ENCODE measurements at places on chromosomes 4 and X.
A peak's percentile ranks its signal among the peaks of the same experiment; 100 is the strongest.

DNA sequence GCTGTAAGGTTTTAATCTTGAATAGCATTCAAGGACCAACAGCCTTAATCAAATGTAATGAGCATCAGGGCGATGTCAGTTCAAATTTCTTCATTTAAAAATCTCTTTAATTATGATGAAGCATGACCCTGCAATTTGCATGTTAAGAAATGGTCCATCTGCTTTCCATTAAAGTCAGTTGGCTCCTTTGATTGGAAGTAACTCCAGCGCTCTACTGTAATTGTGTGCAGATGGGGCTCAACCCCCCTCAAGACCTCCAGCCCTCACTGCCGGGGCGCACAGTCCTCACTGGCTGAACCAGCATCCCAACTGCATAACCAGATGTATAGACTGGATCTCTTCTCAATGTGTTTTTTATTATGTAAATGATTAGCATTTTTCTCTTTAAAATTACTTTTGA lies 126.9 kb downstream of the VCX3B start:
- ATAC-seq: no peak

DNA sequence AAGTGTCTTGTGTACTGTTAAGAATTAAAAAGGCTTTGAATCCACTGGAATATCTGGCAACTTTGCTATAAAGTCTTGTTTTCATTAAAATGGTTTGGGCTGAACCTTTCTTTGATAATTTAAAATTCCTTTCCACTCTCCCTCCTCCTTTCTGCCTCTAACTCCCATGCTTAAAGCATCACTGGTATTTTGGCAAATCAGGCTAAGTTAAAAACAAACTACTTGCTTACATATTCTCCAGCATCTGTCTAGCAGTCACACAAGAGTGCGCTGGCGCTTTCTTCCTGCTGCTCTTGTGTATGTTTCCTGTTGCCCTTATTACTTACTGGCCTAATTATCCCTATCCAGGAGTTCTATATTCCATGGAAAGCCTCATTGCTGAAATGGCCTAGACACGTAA lies 136.6 kb downstream of the VEGFC start:
- ATAC-seq: no peak

- no peak for ATAC-seq
Measured at GRCh38 chrX:41824551-41824950, 98.8 kb downstream of the CASK start.

- ATAC-seq: no peak
Measured at GRCh38 chr4:145153181-145153903, 27.0 kb downstream of the OTUD4 start.

- no peak for ATAC-seq
Measured at GRCh38 chr4:7254736-7255487, 62.6 kb downstream of the SORCS2 start.

DNA sequence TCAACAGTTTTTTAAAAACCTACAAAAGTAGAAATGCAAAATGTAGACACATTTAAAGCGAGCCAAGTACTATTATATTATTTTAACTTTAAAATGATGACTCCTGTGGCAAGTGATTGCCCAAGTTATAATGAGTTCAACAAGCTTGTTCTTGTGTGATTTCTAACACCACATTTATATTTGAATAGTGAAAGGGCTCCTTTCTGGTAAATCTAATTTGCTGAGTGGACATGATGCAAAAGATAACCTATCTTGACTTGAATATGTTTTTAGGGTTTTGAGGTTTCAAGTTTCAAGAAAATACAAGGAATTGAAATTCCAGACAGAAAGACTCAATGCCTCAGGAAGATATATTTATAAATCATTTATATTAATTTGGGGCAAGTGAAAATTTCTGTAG lies 1.1 kb upstream of the EPGN start:
- ATAC-seq: no peak

- no peak for ATAC-seq
Measured at GRCh38 chrX:6024204-6024603, 204.5 kb downstream of the NLGN4X start.

DNA sequence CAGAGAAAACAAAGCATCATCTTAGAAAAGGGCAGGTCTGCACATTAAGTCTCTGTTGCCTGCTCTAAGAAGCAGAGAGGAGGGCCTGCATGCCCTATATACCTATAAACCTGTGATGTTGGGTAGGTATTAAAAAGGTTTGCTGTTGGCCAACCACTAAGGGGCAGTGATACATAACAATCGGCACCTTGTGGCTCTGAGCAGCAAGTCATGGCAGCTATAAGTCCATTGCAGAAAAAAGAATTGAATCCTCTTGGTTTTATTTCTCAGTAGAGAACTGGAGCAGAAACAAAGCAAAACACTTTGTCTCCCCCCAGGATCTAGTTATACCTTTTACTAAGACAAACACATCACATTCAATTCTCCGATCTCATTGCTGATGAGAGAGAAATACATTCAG lies 1364.4 kb downstream of the STIM2 start:
- ATAC-seq: no peak

DNA sequence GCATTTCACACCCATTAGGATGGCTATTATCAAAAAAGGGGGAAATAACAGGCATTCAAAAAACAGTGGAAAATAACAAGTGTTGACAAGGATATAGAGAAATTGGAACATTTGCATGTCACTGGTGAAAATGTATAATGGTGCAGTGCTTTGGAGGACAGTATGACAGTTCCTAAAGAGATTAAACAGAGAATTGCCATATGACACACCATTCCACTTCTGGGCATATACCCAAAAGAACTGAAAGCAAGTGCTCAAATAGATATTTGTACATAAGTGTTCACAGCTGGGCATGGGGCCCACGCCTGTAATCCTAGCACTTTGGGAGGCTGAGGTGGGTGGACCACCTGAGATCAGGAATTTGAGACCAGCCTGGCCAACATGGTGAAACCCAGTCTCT lies 348.1 kb downstream of the NR3C2 start:
- ATAC-seq: no peak

DNA sequence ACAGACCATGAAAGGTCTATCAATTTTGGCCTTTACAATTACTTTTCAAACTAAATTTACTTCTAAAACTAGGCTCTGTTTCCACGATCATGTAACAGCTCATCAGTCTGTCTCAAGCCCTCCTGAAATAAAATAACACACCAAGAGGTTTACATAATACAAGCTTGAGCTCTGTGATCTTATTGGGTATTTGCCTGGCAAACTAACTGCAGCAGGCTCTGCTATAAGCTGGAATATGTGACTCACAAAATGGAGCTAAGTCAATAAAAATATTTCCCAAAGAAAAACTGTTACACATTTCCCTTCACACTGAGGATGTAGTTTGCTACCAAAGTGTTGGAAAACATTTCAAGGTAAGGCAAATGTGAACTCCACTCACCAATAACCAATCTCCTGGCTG lies 94.7 kb upstream of the GPM6B start:
- peak; percentile 48 for ATAC-seq

Data from gastroesophageal sphincter (tissue), 4 donors.